PC-9 (cell line): ENCODE measurements at places on chromosomes 7 and 10. TPM values are rescaled to one million over a fixed set of nuclear protein-coding genes. Genes with fewer than 3 reads are reported as not detected.

NEUROD6 gene
- total RNA-seq: not detected in 2 replicates

AQP1 gene
- 4.0 and 4.8 TPM in 2 replicates for total RNA-seq

GRCh38 chr10:49830016-49830415 lies 67.9 kb upstream of the OGDHL start:
- DNase-seq: no peak

DNA sequence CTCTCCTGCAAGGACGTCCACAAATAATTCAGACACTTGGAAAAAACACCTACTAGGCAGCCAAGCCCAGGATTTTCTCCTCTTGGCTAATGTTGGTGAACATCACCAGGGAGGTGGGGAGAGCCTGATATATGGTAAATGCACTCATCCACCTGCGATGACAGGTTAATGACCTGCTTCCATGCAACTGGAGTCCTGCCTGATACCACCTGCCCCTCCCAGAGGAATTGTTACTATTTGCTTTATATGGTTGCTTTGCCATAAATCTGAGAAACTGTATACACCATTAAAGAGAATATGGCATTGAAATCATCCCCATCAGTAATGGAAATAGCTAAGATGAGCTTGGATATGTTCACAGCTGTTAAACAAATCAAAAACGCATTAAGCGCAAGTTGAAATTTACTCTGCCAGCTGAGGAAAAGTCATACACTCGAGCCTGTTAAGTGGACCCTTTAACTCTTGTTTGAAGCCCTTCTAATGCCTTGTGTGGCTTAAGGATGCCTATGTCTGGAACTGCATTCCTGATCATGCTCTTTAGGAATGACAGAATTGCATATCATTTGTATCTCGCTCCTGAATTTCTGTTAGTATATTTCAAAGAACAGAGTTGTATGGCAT lies 208.3 kb downstream of the PRPF18 start:
- no peak for DNase-seq

- DNase-seq: no peak
Measured at GRCh38 chr10:52959810-52960209, 187.2 kb upstream of the MBL2 start.
